Fibroblast of lung (primary cell): ENCODE measurements at places on chromosomes 5 and 9. TPM values are rescaled to one million over a fixed set of nuclear protein-coding genes. Genes with fewer than 3 reads are reported as not detected.

GRCh38 chr5:178832618-178833201 is 27.0 kb upstream of the ZNF354B start:
- no peak for DNase-seq
- H3K4me1 ChIP-seq, result no peaks in the 10 kb centered on the region
- H3K27ac ChIP-seq, result no peak overlapping the region
- no peak overlapping the region for H3K4me3 ChIP-seq
- no peaks in the 10 kb centered on the region for H3K27me3 ChIP-seq

DNA sequence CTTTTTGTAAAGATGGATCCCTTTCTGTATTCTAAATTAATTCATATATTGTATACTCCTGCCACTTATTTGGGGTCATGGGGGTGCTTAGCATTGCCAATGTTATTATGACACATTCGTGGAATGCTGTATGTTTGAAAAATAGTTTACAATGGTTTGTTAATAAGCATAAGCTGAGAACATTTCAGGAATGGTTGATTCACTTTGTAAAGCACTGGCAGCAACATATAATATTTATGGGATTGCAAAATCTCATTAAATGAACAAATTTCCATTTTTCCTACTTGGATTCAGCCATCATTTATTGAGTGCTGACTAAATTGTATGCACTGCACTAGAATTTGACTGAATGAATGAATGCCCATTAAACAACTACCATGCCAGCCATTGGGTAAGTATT is 215.2 kb upstream of the KLF4 start:
- no peaks in the 10 kb centered on the region for H3K36me3 ChIP-seq
- peaks cover 8% of the 10 kb centered on the region for H3K4me1 ChIP-seq
- DNase-seq, result peak; percentile 42
- no peak overlapping the region for H3K4me3 ChIP-seq

DNA sequence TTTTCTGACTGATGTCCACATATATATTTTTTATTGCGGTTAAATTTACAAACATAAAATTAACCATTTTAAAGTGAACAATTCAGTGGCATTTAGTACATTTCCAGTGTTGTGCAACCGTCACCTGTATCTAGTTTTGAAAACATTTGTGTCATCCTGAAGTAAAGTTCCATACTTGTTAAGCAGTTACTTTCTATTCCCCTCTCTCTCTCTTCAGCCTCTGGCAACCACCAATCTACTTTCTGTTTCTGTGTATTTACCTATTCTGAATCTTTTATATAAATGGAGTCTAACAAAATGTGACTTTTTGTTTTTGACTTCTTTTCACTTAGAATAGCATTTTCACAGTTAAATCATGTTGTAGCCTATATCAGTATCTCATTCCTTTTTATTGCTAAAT is 480.1 kb upstream of the SMARCA2 start:
- no peak overlapping the region for H3K4me3 ChIP-seq
- H3K27me3 ChIP-seq, result no peaks in the 10 kb centered on the region
- no peaks in the 10 kb centered on the region for H3K4me1 ChIP-seq
- DNase-seq, result no peak

GRCh38 chr9:127548352-127548881 is 63.7 kb upstream of the STXBP1 start:
- peaks cover 44% of the 10 kb centered on the region for H3K4me1 ChIP-seq

GRCh38 chr9:86322973-86323644 is 31.1 kb downstream of the TUT7 start:
- H3K36me3 ChIP-seq, result peaks cover 8% of the 10 kb centered on the region
- peak overlapping the region; percentile 55 for H3K27ac ChIP-seq
- H3K4me3 ChIP-seq, result no peak overlapping the region

- no peaks in the 10 kb centered on the region for H3K36me3 ChIP-seq
- no peak overlapping the region for H3K27ac ChIP-seq
- H3K27me3 ChIP-seq, result no peaks in the 10 kb centered on the region
- H3K4me3 ChIP-seq, result no peak overlapping the region
- peak; percentile 41 for DNase-seq
- H3K4me1 ChIP-seq, result no peaks in the 10 kb centered on the region
Measured at GRCh38 chr5:90802474-90803317, 244.1 kb downstream of the ADGRV1 start.

- no peak overlapping the region for H3K27ac ChIP-seq
- H3K36me3 ChIP-seq, result peaks cover 7% of the 10 kb centered on the region
- no peak overlapping the region for H3K4me3 ChIP-seq
- DNase-seq, result no peak
Measured at GRCh38 chr5:135376961-135377624, 21.9 kb downstream of the MACROH2A1 start.

- peaks cover 2% of the 10 kb centered on the region for H3K4me1 ChIP-seq
- H3K27ac ChIP-seq, result no peak overlapping the region
- peaks cover 89% of the 10 kb centered on the region for H3K27me3 ChIP-seq
Measured at GRCh38 chr9:132583584-132584304, 1.3 kb downstream of the BARHL1 start.

- H3K4me1 ChIP-seq, result peaks cover 22% of the 10 kb centered on the region
- H3K27me3 ChIP-seq, result no peaks in the 10 kb centered on the region
- DNase-seq, result no peak
- H3K27ac ChIP-seq, result no peak overlapping the region
- no peaks in the 10 kb centered on the region for H3K36me3 ChIP-seq
- no peak overlapping the region for H3K4me3 ChIP-seq
Measured at GRCh38 chr5:143896516-143896915, 84.6 kb downstream of the HMHB1 start.

- DNase-seq, result peak; percentile 82
- peak overlapping the region; percentile 91 for H3K4me3 ChIP-seq
- peaks cover 7% of the 10 kb centered on the region for H3K4me1 ChIP-seq
- H3K27me3 ChIP-seq, result no peaks in the 10 kb centered on the region
- no peaks in the 10 kb centered on the region for H3K36me3 ChIP-seq
- peak overlapping the region; percentile 90 for H3K27ac ChIP-seq
Measured at GRCh38 chr5:16934123-16934522, 2.0 kb downstream of the MYO10 start.

GRCh38 chr9:107929443-107929842 is 439.9 kb upstream of the KLF4 start:
- DNase-seq, result peak; percentile 73
- H3K27ac ChIP-seq, result no peak overlapping the region
- no peaks in the 10 kb centered on the region for H3K36me3 ChIP-seq
- H3K27me3 ChIP-seq, result no peaks in the 10 kb centered on the region
- H3K4me3 ChIP-seq, result no peak overlapping the region

DNA sequence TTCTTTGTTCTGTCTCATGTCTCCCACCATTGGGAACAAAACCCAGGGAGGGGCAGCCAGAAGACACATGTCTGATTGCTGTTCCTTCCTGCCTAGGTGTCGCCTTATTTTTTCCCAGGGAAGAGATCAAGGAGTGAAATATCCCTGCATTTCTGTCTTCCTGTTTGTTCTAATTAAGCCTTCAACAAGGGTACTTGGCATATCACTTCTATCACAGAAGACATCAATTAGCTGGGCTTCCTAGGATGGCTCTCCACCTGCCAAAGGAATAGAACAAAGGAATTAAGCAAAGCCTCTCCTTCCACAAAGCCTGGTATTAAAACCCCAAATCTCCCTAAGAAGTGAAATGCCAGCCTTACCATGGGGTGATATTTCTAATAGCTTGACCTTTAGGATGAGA is 299.5 kb upstream of the CD180 start:
- no peaks in the 10 kb centered on the region for H3K27me3 ChIP-seq
- no peaks in the 10 kb centered on the region for H3K36me3 ChIP-seq
- H3K4me3 ChIP-seq, result no peak overlapping the region
- H3K27ac ChIP-seq, result no peak overlapping the region
- H3K4me1 ChIP-seq, result no peaks in the 10 kb centered on the region
- no peak for DNase-seq

DNA sequence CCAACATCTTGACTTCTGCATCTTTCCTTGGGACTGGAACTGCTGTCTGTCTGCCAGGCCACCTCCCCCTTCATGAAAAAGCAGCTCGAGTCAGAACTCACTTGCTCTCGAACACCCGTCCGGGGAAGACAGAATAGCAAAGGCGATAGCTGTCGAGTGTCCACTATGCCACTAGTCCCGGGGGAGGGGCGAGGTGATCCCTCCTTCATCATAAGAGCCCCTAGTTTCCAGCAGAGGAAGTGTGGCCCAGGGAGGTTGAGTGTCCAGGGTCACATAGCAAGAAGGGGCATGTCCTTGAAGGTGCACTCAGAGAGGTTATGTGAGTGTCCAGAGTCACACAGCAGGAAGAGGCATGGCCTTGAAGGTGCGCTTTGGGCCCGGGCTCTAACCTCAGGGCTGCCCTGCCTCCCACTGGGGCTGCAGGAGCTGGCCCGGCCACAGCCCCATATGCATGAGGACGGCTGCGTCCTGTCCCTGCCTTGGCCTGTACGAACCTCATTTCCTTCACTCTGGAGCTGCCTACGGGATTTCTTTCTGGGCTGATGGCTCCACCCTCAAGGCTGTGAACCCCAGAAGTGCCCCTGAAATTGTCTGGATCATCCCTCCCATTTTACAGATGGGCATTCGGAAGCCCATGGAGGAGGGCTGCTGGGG is 6.7 kb downstream of the DBH start:
- no peak overlapping the region for H3K4me3 ChIP-seq
- no peaks in the 10 kb centered on the region for H3K27me3 ChIP-seq
- no peaks in the 10 kb centered on the region for H3K36me3 ChIP-seq
- H3K27ac ChIP-seq, result no peak overlapping the region
- no peak for DNase-seq

DNA sequence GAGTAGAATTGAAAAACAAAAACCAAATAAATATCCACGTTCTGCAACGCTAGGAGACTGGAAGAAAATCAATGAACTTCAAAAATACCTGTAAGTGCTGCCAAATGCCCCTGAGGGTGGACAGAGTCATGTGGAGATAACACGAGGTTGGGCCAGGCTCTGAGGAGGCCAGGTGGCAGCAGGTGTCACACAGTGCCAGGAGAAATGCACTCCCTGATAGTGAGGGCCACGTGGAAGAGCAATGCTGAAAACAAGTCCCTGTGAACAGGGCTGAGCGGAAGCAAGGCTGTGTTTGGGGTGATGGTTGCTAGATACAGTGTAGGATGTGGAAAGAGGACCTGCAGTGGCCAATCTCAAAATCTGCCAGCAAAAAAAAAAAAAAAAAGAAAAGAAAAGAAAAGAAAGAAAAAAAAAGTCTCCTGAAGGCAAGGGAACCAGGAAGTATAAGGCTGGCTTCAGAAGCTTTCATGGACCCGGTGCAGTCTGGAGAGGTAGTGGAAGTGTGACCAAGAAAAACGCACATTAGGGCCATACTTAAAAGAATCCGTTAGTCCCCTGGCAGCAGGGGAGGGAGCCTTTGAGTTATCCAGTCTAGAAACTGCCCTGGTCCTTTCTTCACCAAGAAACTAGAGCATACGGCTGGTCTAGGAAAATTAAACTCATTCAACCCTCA is 16.8 kb downstream of the C1QTNF3 start:
- H3K4me3 ChIP-seq, result no peak overlapping the region
- DNase-seq, result no peak

DNA sequence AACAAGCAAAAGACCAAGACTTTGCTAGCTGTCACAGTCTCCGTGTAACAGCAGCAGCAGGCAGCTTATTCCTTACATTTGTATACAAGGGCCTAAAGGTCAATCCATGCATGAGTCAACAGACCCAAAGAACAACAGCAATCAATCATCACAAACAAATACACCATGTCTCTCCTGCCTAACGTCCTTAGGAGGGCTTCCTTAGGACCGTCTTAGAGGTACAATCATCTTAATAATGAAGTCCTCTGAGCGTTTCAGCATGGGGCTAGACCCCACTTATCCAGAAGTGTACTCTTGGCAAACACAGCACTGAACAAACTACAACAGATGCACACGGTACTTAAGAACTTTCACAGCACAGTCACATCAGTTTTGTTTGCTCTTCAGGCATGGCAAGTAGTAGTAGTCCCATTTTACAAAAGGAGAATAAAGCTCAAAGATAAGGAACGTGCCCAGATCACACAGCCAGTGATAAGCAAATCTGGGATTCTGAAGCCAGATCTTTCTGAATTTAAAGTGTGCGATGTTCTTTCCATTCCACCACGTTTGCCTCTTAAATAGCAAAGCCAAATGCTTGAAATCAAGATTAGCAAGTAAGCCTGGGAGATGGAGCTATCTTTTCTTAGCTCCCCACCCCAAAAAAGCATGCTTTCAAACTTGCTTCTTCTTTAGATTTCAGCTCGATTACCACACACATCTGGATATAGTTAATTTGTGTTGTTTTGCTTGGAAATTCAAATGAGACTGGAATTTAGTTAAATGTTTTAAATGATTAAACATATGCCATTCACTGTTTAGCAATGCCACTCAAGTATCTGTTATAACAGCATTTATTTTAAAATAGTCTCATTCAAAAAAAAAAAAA is 24.2 kb downstream of the PSMB7 start:
- no peaks in the 10 kb centered on the region for H3K36me3 ChIP-seq
- no peaks in the 10 kb centered on the region for H3K27me3 ChIP-seq
- peak; percentile 72 for DNase-seq
- H3K27ac ChIP-seq, result peak overlapping the region; percentile 19

CYLC2 gene
- not detected in 2 replicates for total RNA-seq

PCDHB4 gene
- 0.50 and 0.51 TPM in 2 replicates for total RNA-seq

SLC6A7 gene
- total RNA-seq, result not detected in 2 replicates

CDO1 gene
- 4.6 and 6.9 TPM in 2 replicates for total RNA-seq

PAIP1 gene
- 85.4 and 110 TPM in 2 replicates for total RNA-seq

SPATA31D4 gene
- total RNA-seq, result not detected in 2 replicates

EGFL7 gene
- 6.2 and 7.9 TPM in 2 replicates for total RNA-seq

FOXD4 gene
- total RNA-seq, result 0.17 and 0.26 TPM in 2 replicates

NDUFB6 gene
- total RNA-seq, result 21.8 and 35.5 TPM in 2 replicates

SPINK4 gene
- total RNA-seq, result not detected in 2 replicates
